ENCODE measurements at places on chromosomes 13 and 19. TPM values are rescaled to one million over a fixed set of nuclear protein-coding genes. Genes with fewer than 3 reads are reported as not detected.

ZNF525 gene
- 23.5 TPM for total RNA-seq

DNA sequence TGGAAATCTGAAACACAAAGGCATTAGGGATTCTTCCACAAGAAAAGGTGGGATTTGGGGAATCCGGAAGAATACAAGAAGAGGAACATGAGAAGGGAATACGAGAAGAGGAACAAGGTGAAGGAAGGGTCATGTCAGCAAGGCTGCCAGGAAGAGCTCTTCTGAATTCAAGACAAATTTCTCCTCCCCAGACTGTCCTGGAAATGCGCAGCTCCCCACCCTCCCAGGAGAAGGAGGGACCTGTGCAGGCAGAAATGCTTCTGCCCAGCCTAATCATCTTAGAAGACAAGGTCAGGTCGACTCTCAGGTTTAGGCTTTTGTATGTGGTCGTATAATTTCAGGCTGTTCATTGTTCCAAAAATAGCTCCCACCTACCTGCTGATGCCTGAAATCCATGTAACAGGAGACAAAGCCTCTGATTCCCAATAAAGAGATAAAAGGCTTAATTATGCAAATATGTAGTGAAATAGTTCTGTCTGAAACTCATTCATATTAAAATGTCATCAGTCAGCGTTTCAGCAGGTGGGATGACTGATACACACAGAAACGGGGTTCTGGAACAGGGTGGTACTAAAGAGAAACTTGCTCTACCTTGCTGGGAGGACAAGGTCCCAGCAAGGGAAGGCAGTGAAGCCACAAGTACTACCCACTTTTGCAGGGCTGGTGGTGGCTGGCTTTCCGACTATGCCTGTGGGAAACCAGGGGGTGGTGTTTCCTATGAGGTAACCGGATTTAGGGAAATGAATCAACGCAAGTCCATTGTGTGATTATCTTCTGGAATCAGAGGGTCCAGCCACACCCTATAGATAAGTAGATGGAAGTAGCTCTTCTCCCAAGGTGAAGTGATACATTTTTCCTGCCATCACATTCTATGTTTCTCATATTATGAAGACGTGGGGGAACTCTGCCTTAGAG lies 76.1 kb downstream of the KL start:
- no peaks in the 10 kb centered on the region for H3K36me3 ChIP-seq
- no peak overlapping the region for H3K4me3 ChIP-seq
- peaks cover 12% of the 10 kb centered on the region for H3K4me1 ChIP-seq
- H3K27ac ChIP-seq, result no peak overlapping the region
- DNase-seq, result no peak

DNA sequence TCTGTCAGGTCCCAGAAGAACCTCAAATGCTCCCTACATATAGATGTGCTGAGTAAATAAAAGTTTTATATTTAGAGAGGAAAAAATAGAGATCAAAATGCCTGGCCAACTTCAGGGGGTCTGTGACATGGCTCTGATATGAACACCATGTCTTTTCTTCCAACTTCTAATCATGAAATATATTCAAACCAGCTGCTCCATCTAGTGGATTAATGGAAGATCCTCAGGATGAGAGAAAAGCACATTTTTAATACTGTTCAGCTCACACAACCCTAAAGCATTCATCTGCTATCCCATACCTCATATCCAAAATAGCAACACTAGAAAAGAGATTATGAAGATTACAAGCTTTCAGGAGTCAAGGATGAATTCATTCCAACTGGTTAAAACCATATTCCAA lies 56.0 kb upstream of the DOCK9 start:
- no peaks in the 10 kb centered on the region for H3K27me3 ChIP-seq
- no peaks in the 10 kb centered on the region for H3K36me3 ChIP-seq
- no peaks in the 10 kb centered on the region for H3K4me1 ChIP-seq
- no peak overlapping the region for H3K4me3 ChIP-seq
- DNase-seq, result no peak
- no peak overlapping the region for H3K27ac ChIP-seq

FUZ gene
- 23.2 TPM for total RNA-seq

- no peak overlapping the region for H3K27ac ChIP-seq
- H3K36me3 ChIP-seq, result peaks cover 5% of the 10 kb centered on the region
- DNase-seq, result no peak
Measured at GRCh38 chr19:8510589-8511115, 3.3 kb downstream of the ZNF414 start.

- peaks cover 18% of the 10 kb centered on the region for H3K4me1 ChIP-seq
- H3K27ac ChIP-seq, result peak overlapping the region; percentile 76
- no peaks in the 10 kb centered on the region for H3K36me3 ChIP-seq
- peak overlapping the region; percentile 74 for H3K4me3 ChIP-seq
Measured at GRCh38 chr13:31200637-31200971, 829 bp downstream of the B3GLCT start.

DNA sequence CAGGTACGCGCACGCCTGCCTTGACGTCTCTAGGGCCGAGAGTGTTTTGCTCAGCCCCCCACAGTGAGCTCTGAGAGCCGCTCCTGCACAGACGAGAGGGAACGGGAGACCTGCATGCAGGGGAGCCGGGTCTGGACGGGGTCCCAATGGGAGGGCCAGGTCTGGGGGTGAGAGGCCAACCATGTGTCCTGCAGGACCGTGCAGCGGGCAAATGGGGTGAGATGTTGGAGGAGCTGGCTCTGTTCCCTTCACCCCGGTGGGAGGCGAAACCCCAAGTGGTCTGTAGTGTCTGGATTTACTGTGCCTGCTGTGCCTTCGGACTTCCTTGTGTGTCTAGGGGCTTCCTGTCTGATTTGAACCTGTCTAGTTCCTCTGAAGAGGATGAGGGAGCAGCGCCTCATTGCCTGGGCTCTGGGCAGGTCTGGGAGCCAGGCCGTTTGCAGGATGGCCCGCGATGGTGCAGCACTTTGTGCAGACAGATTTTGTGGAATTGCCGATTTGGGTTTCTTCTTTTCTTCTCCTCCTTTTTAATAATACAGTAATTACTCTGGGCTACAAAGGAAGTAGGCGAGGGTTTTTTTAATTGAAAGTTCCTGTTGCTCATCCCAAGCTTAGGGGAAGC lies 2.1 kb downstream of the CSNK1G2 start:
- peak overlapping the region; percentile 88 for H3K4me3 ChIP-seq
- H3K27me3 ChIP-seq, result no peaks in the 10 kb centered on the region

DNA sequence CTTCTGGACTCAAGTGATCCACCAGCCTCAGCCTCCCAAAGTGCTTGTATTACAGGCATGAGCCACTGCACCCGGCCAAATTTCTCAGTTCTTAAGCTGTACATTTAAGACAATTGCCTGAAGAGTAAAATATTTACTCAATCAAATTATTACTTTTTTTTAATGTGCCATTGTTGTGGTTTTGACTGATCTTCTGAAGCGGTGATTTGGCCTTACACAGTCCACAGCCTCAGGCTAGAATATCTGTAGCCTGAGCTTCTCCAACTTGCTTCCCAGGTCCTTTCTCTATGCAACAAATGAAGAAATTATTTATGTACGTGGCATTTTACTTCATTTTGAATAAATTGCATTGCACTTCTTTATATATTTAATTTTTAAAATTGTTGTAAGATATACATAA lies 281.3 kb downstream of the KLF5 start:
- no peak for DNase-seq
- H3K4me1 ChIP-seq, result peaks cover 11% of the 10 kb centered on the region
- H3K27ac ChIP-seq, result no peak overlapping the region
- H3K27me3 ChIP-seq, result no peaks in the 10 kb centered on the region
- H3K36me3 ChIP-seq, result no peaks in the 10 kb centered on the region
- no peak overlapping the region for H3K4me3 ChIP-seq

GRCh38 chr19:33394723-33395560 lies 21.4 kb downstream of the CEBPG start:
- no peak overlapping the region for H3K4me3 ChIP-seq
- H3K36me3 ChIP-seq, result no peaks in the 10 kb centered on the region
- no peaks in the 10 kb centered on the region for H3K27me3 ChIP-seq
- H3K27ac ChIP-seq, result no peak overlapping the region

DNA sequence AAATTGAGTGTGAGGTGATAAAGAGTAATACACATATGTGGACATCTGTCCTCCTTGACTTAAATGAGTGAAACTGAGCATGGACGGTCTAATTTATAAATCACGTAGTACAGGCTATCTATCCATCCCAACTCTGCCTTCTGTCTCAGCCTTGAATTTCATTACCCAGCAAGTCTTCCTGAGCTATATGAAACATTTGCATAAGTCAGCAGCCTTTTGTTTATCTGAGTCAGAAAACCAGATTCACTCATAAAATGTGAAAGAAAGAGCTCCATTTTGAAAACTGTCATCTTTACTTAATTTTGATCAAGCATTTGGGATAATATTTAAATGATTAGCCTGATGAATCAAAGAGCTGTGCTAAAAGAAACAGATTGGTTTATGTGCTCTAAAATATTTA lies 197.9 kb downstream of the LHFPL6 start:
- H3K36me3 ChIP-seq, result no peaks in the 10 kb centered on the region
- H3K27ac ChIP-seq, result peak overlapping the region; percentile 55
- no peaks in the 10 kb centered on the region for H3K27me3 ChIP-seq
- no peak overlapping the region for H3K4me3 ChIP-seq
- no peak for DNase-seq
- peaks cover 51% of the 10 kb centered on the region for H3K4me1 ChIP-seq

ZNF546 gene
- 8.7 TPM for total RNA-seq

- H3K4me3 ChIP-seq, result peak overlapping the region; percentile 74
- DNase-seq, result peak; percentile 80
- peaks cover 38% of the 10 kb centered on the region for H3K4me1 ChIP-seq
- peaks cover 71% of the 10 kb centered on the region for H3K27me3 ChIP-seq
Measured at GRCh38 chr13:50124536-50125303, 109.5 kb downstream of the KCNRG start.

GRCh38 chr13:97005625-97006262 lies 11.5 kb upstream of the OXGR1 start:
- H3K27ac ChIP-seq, result no peak overlapping the region
- no peak for DNase-seq
- H3K36me3 ChIP-seq, result no peaks in the 10 kb centered on the region
- H3K4me3 ChIP-seq, result no peak overlapping the region
- peaks cover 30% of the 10 kb centered on the region for H3K4me1 ChIP-seq
- H3K27me3 ChIP-seq, result no peaks in the 10 kb centered on the region

DNA sequence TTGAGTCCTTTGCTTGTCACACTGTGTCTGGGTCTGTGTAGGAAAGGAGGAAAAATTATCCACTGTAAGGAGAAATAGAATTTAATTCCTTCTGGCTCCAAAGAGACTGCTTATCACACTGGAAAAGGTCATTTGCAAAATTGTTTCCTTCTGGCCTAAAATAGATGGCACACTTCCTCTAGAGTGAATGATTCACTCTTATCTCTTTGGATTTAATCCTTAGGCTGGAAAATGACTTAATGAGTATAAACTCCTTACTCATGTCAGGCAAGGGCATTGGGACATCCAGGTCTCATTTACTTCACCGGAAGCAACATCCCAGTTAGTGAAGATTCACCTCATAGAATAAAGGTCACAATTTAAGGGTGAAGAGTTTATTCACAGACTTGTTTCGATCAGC lies 293.6 kb downstream of the OXGR1 start:
- no peak for DNase-seq
- no peak overlapping the region for H3K27ac ChIP-seq
- peaks cover 8% of the 10 kb centered on the region for H3K27me3 ChIP-seq
- H3K4me1 ChIP-seq, result peaks cover 6% of the 10 kb centered on the region

CCL25 gene
- total RNA-seq, result 0.29 TPM

DNA sequence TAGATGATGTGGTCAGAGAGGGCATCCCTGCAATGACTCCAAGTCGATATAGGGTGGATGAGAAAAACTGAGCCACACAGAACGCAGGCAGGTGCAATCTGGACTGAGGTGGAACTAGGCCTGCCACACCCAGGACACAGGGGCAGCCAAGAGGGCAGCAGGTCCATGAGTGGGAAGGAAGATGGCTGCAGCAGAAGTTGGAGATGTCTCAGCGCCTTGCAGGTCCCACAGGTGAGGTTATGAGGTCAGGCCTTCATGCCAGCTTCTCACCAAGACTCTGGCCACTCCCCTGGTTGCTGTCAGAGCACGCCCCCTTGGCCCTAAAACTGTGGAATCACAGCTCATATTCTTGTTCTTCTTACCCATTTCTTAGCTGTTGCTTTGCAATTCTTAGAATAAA lies 147.7 kb upstream of the VSTM2B start:
- peaks cover 76% of the 10 kb centered on the region for H3K27me3 ChIP-seq
- no peaks in the 10 kb centered on the region for H3K36me3 ChIP-seq
- H3K4me3 ChIP-seq, result no peak overlapping the region
- DNase-seq, result no peak
- H3K27ac ChIP-seq, result no peak overlapping the region

DNA sequence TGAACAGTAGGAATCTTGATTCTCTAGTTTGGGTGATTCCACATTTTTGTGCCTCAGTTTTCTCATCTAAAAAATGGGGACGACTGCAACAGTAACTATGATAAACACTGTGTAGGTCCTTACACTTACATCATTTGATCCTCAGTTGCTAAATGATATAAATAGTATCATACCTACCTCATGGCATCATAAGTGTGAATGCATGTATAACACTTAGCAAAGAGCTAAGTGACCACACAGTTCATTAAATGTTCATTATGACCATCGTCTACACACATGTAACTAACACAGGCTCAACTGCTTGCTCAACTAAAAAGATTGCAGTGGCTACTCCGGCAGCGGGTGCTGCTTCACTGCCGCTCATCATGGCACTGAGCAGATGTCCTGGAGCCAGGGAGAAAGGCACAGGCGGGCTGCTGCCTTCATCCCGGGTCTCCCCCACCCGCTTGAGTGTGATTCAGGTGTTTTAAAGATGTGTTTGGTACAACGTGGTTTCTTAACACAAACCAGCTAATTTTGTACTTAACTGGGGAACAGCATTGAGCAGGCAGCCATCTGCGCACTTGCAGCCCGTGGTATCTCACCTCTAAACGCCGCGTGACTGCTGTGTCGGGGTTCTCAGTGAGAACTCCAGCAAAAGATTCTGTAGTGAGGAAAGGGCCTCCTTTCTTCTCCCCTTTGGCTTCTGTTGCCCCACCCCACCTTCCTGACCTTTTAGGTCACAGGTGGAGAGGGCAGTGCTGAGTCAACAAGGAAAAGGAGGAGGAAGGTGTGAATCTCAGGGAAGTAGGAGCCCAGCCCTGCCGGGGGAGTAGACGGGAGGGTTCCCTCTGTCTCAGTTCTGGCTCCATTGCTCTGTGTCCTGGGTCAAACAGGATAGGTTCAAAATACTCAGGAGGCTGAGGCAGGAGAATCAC lies 11.7 kb upstream of the ACTN4 start:
- H3K4me1 ChIP-seq, result peaks cover 2% of the 10 kb centered on the region
- no peak overlapping the region for H3K27ac ChIP-seq
- no peak overlapping the region for H3K4me3 ChIP-seq
- DNase-seq, result no peak

GRCh38 chr19:10102787-10103236 lies 334 bp upstream of the ANGPTL6 start:
- no peak overlapping the region for H3K27ac ChIP-seq
- H3K27me3 ChIP-seq, result peaks cover 11% of the 10 kb centered on the region
- no peak for DNase-seq
- no peak overlapping the region for H3K4me3 ChIP-seq
- peaks cover 4% of the 10 kb centered on the region for H3K36me3 ChIP-seq

NCCRP1 gene
- 14.8 TPM for total RNA-seq
